ENCODE measurements at places on chromosomes 13 and 19.

GRCh38 chr19:15525291-15525690, 17.0 kb downstream of the CYP4F22 start:
- no peak for DNase-seq

- DNase-seq, result no peak
Measured at GRCh38 chr13:82412749-82413148, 1469.5 kb downstream of the SLITRK1 start.

- no peak for DNase-seq
Measured at GRCh38 chr13:101211261-101211660, 205.0 kb downstream of the NALCN start.

DNA sequence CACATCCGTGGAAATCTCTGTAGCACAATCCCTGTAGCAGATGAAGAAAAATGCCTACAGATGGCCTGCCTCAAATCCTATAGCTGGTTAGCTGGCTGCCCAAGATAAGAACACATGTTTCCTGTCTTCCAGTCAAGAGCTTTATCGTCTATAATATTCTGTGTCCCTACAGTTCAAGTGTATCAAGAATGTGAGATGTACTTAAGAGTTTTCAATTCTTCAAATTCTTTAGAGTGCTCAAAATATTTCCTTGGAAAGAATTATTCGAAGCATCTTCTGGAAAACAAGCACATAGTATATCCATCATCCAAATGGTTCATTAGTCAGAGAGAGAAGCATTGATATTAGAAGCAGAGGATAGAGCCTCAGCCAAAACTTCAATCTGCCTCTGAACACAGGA, 239.8 kb downstream of the COG6 start:
- DNase-seq, result no peak

- DNase-seq, result peak; percentile 78
Measured at GRCh38 chr19:7188698-7189629, 105.2 kb downstream of the INSR start.

GRCh38 chr19:41401483-41401882, 3.9 kb downstream of the BCKDHA start:
- DNase-seq, result no peak

Data from cardiac septum (tissue), 1 donor.